Inflammatory macrophage treated with lipopolysaccharide for 1 hour (primary cell): ENCODE measurements at places on chromosomes 6 and 20.

GRCh38 chr20:18754030-18754652 lies 59.4 kb upstream of the SCP2D1 start:
- DNase-seq: no peak

- DNase-seq: peak; percentile 73
These were observed 139.7 kb downstream of the PLCB1 start for GRCh38 chr20:8271727-8272126.

DNA sequence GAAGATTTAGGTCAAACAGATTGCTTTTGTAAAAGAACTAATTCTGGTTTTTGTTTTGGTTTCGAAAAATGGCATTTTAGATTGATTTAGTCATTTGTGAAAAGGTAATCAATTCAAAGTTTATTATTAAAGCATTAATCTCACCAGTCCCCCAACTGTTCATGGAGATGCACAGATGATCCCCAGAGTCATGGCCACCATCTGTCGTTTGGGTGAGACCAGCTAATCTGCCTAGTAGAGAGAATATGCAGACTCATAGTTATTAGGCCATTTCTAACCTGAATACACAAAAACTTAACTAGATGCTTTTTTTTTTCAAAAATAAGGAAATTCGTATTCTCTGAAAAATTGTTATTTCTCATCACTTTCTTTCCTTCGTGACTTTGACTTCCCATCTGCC lies 58.1 kb downstream of the C6orf58 start:
- no peak for DNase-seq

GRCh38 chr6:43471399-43471798 lies 6.0 kb upstream of the TJAP1 start:
- DNase-seq: no peak

DNA sequence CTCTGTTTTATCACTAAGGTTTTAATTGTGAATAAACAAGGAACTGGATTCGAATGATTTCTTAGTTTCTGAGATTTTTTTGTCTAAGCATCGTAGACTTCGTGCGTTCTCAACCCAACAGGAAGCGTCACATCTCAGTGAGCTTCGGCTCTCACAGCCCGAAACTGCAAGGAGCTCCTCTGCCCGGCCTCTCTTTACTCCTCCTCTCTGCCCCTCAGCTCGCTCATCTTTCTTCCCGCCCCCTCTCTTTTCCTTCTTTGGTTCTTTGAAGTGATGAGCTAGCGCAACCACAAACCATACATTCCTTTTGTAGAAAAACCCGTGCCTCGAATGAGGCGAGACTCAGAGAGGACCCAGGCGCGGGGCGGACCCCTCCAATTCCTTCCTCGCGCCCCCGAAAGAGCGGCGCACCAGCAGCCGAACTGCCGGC lies 480 bp upstream of the NT5E start:
- no peak for DNase-seq

DNA sequence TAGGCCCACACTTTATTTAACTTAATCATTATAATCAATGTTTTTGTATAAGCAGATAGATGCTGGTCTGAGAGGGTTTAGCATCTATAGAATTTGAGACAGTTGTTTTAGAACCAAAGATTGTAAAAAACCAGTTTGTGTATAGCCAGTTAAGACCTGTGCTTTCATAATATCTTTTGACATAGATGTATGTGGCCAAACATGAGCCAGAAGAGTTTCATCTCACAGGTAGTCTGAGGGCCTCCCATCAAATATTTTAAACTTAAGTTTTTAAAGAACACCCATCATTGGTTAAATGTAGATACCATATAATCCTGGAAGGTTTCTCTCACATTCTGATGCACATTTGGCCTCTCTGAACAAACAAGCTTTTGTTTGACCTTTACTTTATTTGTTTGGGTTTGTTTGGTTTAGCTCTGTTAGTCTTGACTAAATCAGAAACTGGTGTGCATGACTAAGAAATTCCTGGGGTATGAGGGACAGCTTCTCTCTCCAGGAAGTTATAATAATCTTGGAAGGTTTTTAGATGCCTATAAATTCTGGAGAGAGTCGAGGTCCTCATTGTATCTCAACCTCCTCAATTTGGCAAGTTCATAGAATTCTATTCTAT lies 58.0 kb upstream of the TMEM200A start:
- DNase-seq: no peak

- DNase-seq: no peak
These were observed 34.4 kb upstream of the GCLC start for GRCh38 chr6:53579338-53579737.

GRCh38 chr6:14412026-14412425 lies 294.5 kb downstream of the CD83 start:
- DNase-seq: no peak

DNA sequence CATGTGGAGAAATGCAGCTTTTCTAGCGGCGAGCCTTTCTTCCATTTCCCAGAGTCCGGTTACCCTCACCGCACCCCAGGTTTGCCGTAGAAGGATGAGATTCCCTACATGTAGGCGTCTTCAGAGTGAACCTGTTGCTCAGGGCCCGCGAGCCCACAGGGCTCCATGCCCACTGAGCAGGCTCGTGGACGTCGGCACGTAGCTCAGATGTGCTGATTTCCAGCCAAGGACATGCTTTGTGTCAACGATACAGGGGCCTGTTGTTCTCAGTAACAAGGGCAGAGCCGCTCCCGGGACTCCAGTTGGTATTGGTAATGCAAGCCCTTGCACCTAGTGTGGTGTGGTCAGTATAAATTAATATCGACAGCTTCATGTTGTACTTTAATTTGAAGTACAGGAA lies 159.6 kb downstream of the MTHFD1L start:
- DNase-seq: no peak

GRCh38 chr6:138692978-138693909 lies 80.3 kb upstream of the CCDC28A start:
- DNase-seq: peak; percentile 46

GRCh38 chr6:52510213-52510562 lies 66.7 kb downstream of the TRAM2 start:
- DNase-seq: no peak

GRCh38 chr20:57133926-57134650 lies 132.4 kb downstream of the BMP7 start:
- no peak for DNase-seq

GRCh38 chr20:59425572-59425971 lies 125.2 kb downstream of the EDN3 start:
- DNase-seq: no peak

GRCh38 chr6:134468633-134469032 lies 150.7 kb upstream of the SGK1 start:
- no peak for DNase-seq

DNA sequence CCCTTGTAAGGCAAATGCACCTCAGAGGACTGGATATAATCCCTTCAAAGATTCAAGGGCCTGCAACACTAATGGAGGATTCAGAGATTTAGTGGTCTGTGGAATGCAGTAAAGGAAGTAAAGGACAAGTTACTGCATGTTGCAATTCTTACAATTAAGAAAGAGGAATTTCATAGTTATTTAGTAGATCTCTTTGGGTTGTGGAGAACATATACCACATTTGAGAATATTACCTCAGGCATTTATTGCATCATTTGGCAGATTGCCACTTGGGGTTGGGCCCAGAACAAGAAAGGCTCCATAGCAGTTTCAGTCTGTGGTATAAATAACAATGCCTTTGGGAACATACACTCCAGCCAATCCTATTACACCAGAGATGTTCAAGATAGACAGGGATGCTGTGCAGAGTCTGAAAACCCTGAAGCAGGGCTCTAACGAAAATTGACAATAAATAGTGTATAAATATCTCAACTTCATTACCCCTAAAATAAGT lies 20.9 kb upstream of the EPM2A start:
- peak; percentile 96 for DNase-seq
